Psoas muscle (tissue), 8 donors: ENCODE measurements at places on chromosomes 3 and 15. TPM values are rescaled to one million over a fixed set of nuclear protein-coding genes. Genes with fewer than 3 reads are reported as not detected.

The CASR gene
- 0.02 TPM for total RNA-seq

- no peak for DNase-seq
- no peaks in the 10 kb centered on the region for H3K36me3 ChIP-seq
- no peak overlapping the region for H3K27ac ChIP-seq
- H3K4me1 ChIP-seq = no peaks in the 10 kb centered on the region
- H3K27me3 ChIP-seq = no peaks in the 10 kb centered on the region
- no peak overlapping the region for H3K4me3 ChIP-seq
These were observed 58.9 kb downstream of the MECOM start for GRCh38 chr3:169604568-169604967.

- DNase-seq = no peak
- no peaks in the 10 kb centered on the region for H3K4me1 ChIP-seq
- no peaks in the 10 kb centered on the region for H3K36me3 ChIP-seq
- H3K4me3 ChIP-seq = no peak overlapping the region
- no peak overlapping the region for H3K27ac ChIP-seq
- no peaks in the 10 kb centered on the region for H3K27me3 ChIP-seq
These were observed 310.1 kb downstream of the UACA start for GRCh38 chr15:70453238-70453637.

- H3K27me3 ChIP-seq = no peaks in the 10 kb centered on the region
- no peaks in the 10 kb centered on the region for H3K36me3 ChIP-seq
- no peak overlapping the region for H3K4me3 ChIP-seq
- no peak for DNase-seq
- H3K4me1 ChIP-seq = no peaks in the 10 kb centered on the region
These were observed 52.7 kb upstream of the POU1F1 start for GRCh38 chr3:87329065-87329464.

- no peak for DNase-seq
- peaks cover 12% of the 10 kb centered on the region for H3K4me1 ChIP-seq
- H3K36me3 ChIP-seq = peaks cover 3% of the 10 kb centered on the region
- no peak overlapping the region for H3K4me3 ChIP-seq
- H3K27ac ChIP-seq = no peak overlapping the region
These were observed 8.8 kb downstream of the EIF2AK4 start for GRCh38 chr15:39942753-39943150.

GRCh38 chr3:45120359-45121158, 25.6 kb downstream of the CDCP1 start:
- H3K27me3 ChIP-seq = no peaks in the 10 kb centered on the region
- H3K36me3 ChIP-seq = no peaks in the 10 kb centered on the region
- peaks cover 40% of the 10 kb centered on the region for H3K4me1 ChIP-seq
- DNase-seq = no peak
- H3K27ac ChIP-seq = peak overlapping the region; percentile 89

- H3K4me1 ChIP-seq = no peaks in the 10 kb centered on the region
- DNase-seq = no peak
- no peak overlapping the region for H3K27ac ChIP-seq
- H3K36me3 ChIP-seq = no peaks in the 10 kb centered on the region
These were observed 76.2 kb downstream of the OCA2 start for GRCh38 chr15:28022961-28023360.

The NPAP1 gene
- total RNA-seq = not detected

GRCh38 chr15:69402816-69403215, 11.3 kb upstream of the KIF23 start:
- H3K36me3 ChIP-seq = no peaks in the 10 kb centered on the region
- no peak for DNase-seq
- H3K27me3 ChIP-seq = no peaks in the 10 kb centered on the region
- H3K4me3 ChIP-seq = no peak overlapping the region

The CCDC80 gene
- total RNA-seq = 31.8 TPM

DNA sequence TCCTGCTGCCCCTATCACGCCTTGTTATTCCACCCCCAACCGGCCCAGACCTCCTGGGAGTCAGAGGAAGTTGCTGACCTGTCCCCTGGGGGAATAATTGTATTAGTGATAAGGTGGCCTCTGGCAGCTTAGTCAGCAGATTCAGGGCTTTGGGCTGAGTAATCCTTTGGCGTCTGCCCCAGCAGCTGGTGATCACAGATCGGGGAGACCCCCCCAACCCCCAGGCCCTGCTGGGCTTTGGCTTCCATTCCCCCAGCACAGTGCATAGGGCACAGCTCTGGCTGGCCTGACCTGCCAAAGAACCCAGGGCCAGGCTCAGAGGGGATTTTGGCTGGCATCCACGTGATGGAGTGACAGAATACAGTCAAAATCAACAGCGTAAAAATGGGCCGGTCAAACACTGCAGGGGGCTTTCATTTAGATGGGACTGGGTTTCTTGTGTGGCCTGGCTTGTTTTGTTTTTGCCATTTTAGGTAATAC, 3.9 kb upstream of the NR2E3 start:
- H3K27me3 ChIP-seq = no peaks in the 10 kb centered on the region
- no peak overlapping the region for H3K27ac ChIP-seq
- no peak overlapping the region for H3K4me3 ChIP-seq
- no peaks in the 10 kb centered on the region for H3K36me3 ChIP-seq
- no peaks in the 10 kb centered on the region for H3K4me1 ChIP-seq
